ENCODE measurements at places on chromosomes 12 and 14.

DNA sequence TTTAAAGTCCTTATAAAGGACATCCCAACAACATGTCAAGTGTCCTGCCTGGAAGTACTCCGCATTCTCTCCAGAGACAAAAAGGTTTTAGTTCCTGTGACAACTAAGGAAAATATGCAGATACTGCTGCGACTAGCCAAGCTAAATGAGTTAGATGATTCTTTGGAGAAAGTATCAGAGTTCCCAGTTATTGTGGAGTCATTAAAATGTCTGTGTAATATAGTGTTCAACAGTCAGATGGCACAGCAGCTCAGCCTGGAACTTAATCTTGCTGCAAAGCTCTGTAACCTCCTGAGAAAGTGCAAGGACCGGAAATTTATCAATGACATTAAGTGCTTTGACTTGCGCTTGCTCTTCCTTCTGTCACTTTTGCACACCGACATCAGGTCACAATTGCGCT lies 40.2 kb downstream of the RIC8B start:
- no peak for DNase-seq

DNA sequence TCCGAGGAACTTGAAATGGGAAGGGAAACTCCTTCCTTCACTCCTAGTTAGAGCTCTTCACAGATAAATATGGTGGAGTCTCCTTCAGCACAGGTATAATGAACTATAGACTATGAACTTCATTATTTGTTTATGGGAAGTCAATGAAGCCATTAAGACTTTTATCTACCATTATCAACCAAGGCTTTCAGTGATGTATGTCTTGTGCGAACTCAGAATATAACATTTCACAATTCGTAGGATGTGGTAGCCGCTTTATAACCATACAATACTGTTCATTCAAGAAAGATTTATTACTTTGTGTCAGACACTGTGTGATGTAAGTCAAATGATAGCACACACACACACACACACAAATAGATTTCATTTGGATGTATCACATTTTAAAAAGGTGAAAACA lies 24.8 kb upstream of the ETNK1 start:
- no peak for DNase-seq

GRCh38 chr14:91111443-91111842 lies 2.4 kb upstream of the DGLUCY start:
- no peak for DNase-seq

- no peak for DNase-seq
These were observed 20.3 kb upstream of the FOXG1 start for GRCh38 chr14:28746247-28746646.

DNA sequence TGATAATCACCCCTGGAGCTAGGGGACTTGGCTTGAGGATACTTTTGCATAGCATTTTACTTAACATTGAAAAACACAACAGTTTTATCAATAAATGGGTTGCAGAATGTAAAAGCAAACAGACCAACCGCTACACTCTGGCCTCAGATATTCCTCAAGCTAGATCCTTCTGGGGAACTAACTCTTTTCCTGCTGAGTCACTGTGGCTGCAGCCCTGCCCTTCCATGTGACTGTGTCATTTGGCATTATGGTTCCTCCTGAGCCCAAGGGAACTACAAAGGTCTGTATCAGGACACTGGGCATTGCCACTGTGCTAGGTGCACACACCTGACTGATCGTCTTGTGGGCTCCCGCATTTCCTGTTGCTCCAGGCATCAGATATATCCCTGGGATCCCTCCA lies 56.6 kb downstream of the TTC9 start:
- no peak for DNase-seq

Measured in cerebellar nuclear complex (tissue), 1 donor.